ENCODE measurements at places on chromosomes 2 and 18. TPM values are rescaled to one million over a fixed set of nuclear protein-coding genes. Genes with fewer than 3 reads are reported as not detected.
A peak's percentile ranks its signal among the peaks of the same experiment; 100 is the strongest.

GRCh38 chr2:224173210-224173609, 134.1 kb upstream of the SERPINE2 start:
- no peak for DNase-seq

DNA sequence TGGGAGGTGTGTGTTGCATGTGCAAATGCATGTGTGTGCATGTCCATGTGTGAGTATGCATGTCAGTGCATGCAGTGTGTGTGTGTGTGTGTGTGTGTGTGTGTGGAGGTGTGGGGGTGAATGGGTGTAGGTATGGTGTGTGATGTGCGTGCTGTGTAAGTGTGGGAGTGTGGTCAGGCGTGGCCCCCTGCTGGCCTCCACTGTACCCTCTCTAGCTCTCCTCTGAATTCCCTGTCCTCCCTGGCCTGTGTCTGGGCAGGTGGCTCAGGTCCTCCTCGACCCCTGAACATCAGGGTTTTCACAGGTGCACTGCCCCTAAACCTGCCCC, 230.2 kb downstream of the CELF4 start:
- DNase-seq = no peak

- DNase-seq = no peak
Measured at GRCh38 chr18:24582771-24583170, 122.3 kb downstream of the HRH4 start.

GRCh38 chr18:54316071-54316820, 41.4 kb downstream of the STARD6 start:
- no peak for DNase-seq

The MPPE1 gene
- 16.3 TPM for total RNA-seq

DNA sequence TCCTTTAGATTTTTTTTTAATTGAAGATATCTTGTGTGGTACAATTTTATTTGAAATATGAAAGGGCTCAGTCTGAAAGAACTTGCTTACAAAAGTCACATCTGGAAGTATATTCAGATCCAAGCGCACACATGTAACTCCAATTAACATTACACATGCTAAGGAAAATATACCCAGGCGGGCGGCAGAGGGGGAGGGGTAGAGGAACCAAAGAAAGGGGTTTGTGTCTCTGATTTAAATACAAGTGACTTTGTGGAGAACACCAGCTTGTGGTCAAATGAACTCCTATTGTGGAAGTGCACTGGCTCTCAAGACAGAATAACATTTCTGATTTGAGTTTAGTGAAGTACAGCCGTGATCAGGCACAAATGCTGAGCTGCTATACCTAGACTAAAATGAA, 280.2 kb upstream of the SOX11 start:
- DNase-seq = no peak

DNA sequence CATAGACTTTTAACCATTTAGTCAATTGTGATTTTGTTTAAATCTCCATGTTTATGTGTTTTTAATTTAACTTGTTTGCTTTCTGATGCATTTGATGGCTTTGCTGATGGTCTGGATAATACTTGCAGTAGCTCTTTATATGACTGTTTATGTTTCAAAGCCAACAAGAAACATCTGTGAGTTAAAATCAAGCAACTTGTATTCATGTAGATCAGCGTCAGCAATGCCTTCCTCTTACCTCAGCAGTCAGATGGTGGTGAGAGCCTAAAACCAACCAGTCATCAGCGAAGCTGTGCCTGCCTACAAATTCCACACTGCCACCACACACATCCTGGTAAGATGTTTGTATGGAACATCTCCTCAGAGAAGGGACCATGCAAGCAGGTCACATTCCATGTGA, 231.9 kb downstream of the PTGR3 start:
- no peak for DNase-seq

DNA sequence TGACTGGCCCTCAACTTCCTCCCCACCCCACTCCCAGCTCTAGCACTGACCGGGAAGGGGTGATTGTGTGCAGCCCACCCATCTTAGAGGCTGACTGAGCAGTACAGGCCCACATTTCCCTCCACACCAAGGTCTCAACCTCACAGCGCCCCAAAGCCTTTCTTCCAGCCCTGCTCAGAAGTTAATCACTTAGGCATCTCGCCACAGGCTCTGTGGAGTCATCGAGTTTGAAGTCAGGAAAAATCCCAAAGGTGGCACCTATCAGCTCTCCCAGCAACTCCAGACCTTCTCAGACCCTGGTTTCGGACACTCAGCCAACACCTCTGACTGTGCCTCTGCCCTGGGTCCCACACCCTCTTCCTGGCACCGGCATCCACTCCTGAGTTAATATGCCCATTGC, 43.0 kb upstream of the GLI2 start:
- no peak for DNase-seq

DNA sequence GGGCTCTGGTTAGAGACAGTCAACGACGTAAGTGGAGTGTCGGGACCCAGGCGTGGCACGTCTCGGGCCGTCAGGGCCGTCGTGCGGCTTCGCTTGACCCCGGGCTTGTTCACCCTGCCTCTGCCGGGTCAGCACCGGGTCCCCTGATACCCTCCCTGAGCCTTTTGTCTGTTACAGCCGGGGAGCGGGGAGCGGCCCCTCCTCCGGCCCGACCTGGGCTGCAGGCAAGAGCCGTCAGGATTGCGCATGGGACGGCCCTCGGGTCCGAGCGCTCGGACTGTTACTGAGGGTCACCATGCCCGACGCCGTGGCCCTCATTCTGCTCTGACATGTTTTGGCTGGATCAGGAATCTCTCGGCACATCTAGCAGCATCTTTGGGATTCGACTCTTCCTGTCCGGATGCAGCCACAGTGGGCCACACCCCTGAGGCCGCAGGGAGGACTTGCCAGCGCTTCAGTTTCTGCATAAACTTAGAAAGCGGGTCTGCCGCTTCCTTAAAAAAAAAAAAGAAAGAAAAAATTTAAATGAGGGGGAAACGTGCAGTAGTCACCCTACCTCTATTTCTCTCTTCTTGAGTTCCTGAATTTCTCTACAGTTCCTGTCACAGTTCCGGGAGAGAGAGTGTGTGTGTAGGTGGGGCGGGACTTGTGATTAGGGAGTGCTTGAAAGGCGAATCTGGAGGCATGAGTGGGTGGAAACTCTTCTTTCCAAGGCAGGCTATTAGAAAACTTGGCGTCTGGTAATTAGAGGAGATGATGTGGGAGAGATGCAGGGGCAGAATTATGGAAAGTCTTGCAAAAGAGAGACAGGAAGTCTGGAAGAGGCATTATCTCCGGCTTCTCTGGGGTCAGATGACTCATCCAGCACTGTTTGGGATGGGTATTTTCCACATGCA, 909 bp downstream of the TMEM87B start:
- DNase-seq = peak; percentile 34

- DNase-seq = no peak
Measured at GRCh38 chr2:44746856-44747615, 194.5 kb upstream of the SIX3 start.

DNA sequence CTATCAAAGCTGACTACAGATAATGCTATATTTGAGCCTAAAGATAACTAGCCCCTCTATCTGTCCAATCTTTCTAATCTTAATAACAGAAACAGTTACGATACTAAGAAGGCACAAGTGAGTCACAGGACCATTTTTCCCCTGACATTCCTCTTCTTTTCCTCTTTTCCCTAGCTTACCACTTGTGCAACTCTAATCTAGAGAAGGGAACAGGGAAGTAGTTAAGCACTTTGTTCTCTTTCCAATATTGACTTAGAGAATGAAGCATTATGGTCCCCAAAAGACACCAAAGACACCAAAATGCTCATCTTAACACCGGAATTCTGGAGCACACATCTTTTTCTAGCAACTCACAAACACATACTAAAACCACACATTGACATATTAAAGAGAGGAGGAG, 1.8 kb downstream of the PDE11A start:
- DNase-seq = no peak

DNA sequence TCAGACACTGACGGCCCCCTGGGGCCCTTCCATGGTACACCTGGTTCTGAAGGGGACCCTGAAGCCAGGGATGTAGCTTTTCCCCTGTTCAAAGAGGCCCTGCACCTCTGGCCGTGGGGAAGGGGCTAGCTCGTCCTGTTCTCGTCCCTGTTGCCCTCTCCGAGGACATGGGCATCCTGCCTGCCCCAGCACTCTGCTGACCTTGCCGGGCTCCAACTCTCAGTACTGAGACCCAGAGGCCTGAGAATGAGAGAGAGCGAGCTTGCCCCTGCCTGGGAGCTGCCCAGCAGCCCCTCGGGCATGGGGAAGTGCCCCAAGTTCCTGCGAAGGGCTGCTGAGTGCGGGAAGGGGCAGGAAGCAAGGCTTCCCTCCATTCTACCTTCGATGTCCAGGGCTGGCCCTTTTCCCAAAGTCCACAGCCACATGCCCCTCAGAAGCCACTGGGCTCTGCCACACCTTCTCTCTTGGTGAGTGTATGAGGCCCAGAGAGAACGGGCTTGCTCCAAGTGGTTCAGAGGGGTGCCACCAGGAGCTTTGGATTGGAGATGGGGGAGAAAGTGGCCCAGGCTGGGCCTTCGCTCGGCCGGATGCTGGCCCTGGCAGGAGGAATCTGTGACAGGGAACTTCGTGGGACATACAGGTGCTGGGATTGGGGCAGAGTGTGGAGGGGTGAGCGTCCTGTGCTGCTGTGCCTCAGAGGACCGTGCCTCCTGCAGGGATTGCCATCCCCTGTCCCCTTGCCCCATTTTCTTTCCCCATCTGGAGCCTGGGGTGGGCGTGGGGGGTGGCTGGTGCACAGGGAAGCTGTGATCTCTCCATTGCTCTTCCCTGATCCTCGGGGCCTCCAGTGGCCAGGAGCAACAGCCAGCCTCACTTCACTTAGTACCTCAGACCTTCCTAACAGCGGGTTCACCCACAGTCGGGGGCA, 50.8 kb downstream of the KCNIP3 start:
- no peak for DNase-seq

DNA sequence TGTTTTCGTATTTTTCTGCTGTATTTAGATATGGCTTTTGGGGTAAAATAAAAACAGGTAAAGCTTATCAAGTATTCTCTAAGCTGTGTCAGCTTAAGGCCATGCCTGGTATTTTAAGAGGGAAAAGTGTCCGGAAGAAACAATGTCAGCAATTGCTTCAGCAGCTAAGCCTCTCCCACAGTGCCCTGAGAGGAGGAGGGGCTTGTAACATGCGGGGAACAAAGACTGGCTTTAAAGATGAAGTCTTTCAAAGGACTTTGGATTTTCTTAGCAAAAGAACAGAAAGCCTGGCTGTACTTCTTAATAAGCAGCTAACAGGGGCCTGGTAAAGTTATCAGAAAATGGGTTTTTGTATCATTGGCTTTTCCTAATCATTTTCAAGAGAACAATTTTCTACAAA, 102.8 kb downstream of the PXDN start:
- no peak for DNase-seq

The LIMS4 gene
- total RNA-seq = 0.41 TPM

DNA sequence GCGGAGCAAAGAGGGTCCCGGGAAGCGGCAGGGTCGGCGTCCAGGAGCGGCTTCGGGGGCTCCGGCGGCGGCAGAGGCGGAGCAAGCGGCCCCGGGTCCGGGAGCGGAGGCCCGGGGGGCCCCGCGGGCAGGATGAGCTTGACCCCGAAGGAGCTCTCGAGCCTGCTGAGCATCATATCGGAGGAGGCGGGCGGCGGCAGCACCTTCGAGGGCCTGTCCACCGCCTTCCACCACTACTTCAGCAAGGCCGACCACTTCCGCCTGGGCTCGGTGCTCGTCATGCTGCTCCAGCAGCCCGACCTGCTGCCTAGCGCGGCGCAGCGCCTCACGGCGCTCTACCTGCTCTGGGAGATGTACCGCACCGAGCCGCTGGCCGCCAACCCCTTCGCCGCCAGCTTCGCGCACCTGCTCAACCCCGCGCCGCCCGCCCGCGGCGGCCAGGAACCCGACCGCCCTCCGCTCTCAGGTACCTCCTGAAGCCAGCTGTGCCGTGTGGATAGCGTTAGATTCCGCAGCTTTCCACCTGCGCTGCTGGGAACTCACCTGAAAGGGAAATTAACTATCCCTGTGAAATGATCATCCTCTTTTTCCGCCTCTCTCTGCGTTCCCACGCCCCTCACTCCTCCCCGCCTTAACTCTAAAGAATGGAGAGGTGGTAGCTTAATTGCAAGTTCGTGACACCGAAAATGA, 472 bp downstream of the CNOT11 start:
- DNase-seq = peak; percentile 59

The PDE1A gene
- total RNA-seq = 51.0 TPM

- DNase-seq = no peak
Measured at GRCh38 chr2:240960971-240961876, 37.2 kb upstream of the SNED1 start.

The PLB1 gene
- 1.2 TPM for total RNA-seq

DNA sequence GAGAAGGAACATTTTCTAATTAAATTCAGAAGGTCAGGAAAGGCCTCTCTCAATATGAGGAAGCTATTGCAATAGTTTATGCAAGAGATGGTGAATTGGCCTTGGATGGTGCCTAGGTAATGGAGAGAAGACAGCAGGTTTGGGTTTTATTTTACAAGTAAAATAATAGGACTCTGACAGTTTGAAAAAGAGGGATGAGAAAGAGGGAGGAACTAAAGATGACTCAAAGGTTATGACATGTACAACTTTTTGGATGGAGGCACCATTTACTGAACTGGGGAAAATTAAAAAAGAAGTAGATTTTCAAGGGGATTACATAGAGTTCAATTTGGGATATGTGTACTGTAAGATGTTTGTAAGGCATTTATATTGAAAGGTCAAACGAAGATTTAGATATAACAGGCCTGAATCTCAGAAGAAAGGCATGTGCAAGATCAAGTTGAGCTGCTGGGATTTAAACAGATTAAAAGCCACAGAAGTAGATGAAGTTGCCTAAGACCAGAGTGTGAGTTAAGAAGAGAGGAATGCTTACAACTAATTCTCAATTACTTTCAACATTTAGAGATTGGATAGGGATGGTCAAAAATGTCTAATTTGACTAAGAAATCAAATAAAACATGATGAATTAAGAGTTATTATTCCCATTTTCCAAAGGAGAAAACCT, 12.3 kb upstream of the ASNSD1 start:
- DNase-seq = no peak

DNA sequence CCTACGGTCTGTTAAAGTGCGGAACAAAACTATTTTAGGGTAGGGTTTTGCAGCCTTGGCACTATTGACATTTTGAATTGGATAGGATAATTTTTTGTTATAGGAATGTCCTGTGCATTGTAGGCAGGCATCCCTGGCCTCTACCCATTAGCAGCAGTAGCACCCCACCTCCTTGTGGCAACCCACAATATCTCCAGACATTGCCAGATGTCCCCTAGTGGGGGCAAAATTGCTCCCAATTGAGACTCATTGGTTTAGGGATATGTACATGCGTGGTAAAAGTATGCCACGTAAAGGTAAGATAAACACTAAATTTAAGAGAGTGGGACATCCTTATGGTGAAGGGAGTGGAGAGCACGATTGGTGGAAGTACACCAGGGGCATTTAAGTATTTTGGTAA, 4.6 kb downstream of the MIB1 start:
- no peak for DNase-seq

- no peak for DNase-seq
Measured at GRCh38 chr2:176174382-176174823, 14.1 kb upstream of the HOXD1 start.

GRCh38 chr2:62663411-62663810, 42.1 kb upstream of the EHBP1 start:
- DNase-seq = no peak

The SIGLEC15 gene
- not detected for total RNA-seq

- DNase-seq = no peak
Measured at GRCh38 chr2:108446703-108447102, 2.3 kb upstream of the GCC2 start.

Data from frontal cortex (tissue), 4 donors.